ENCODE measurements at places on chromosomes 11 and 22.

GRCh38 chr11:63843041-63843440, 4.1 kb downstream of the MARK2 start:
- no peak for DNase-seq

DNA sequence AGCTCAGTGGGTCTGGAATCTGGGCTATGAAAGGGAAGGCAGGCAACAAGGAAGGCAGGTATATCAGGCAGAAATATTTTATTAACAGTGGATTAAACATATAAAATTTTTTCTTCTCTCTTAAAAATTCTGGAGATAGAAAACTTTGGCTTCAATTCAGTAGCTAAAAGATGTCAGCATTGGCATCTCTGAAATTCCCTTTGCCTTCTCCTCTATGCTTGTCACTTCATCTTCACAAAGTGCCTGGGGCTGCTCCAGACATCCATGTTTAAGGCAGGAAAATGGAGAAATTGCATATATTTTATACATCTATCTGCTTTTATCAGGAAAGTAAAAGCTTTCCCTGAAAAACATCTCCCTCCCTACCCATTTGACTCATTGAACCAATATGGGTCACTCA, 894.1 kb upstream of the API5 start:
- no peak for DNase-seq

DNA sequence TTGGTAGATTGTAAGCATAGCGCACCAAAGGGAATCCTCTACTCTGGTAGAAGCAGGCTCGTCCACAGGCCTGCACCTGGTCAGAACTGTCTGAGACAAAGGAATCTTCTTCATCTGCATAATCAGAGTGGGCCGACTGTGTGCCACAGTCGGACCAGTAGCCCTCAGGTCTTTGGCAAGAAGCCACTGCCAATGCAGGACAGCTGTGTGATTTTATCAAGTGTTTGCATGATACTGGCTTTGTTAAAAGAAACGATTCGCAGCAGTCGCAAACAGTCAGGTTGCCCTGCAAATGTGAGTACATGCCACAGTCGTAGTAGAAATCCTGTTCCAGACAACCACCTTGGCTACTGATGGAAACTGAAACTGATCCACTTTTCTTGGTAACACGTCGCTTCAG, 4.9 kb upstream of the CCDC34 start:
- DNase-seq, result no peak

DNA sequence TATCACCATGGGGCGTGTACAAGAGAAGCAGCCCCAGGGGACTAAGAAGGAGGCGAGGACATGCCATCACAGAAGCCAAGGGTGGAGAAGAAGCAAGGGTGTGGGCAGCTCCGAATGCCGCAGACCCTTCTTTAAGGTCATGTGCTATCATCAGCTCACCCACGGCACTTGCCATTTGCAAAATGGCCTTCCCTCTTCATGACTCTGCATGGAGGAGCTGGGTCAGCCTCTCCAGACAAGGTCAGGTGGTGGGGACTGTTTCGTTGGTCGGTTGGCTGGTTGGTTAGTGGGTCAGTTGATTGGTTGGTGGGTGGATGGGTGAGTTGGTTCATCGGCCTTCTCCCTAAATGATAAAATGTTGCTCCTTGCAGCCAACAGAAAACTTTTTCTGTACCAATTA, 622.5 kb downstream of the TBC1D22A start:
- DNase-seq, result no peak

GRCh38 chr11:6197466-6198200, 1.4 kb upstream of the OR52W1 start:
- no peak for DNase-seq

DNA sequence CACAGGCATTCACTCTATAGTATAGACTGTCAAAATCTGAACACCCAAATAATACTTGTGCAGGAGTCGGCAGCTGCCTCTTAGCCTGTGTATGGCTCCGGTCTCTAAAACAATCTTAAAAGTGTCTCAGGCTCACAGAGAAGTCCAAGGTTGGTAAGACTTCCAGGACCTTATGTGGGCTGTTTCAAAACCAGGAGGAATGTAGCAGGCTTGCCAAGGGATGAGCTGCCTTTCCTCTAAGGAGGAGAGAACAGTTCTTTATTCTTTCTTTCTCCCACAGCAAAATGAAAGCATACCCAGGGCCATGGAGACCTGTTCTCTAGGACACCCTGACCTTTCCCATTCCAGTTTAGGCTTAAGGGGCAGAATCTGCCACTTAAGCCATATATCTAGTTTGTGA, 176.5 kb downstream of the TRPC6 start:
- no peak for DNase-seq

DNA sequence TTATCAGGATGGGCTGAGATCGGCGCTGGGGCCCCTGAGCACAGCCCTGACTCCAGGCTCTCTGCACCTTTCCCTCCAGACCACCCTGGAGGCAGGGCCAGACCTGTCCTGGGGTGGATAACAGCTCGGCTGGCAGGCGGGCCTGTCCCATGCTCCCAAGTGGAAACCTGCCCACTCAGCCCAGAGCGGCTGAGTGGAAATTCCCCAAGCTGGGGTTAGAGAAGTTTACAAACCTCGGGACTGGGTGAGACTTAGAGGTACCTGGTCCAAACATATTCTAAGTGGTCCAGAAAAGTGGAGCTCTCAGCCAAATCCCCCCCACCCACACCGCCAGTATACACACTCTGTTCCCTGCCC, 4.8 kb upstream of the FXYD2 start:
- DNase-seq, result no peak

GRCh38 chr11:31366795-31367194, 2.7 kb downstream of the DCDC1 start:
- DNase-seq, result no peak

GRCh38 chr22:30182815-30183214, 63.7 kb downstream of the LIF start:
- no peak for DNase-seq

GRCh38 chr11:65329944-65330403, 3.7 kb upstream of the DPF2 start:
- peak; percentile 89 for DNase-seq

GRCh38 chr11:637333-637592, 194 bp downstream of the DRD4 start:
- DNase-seq, result no peak

DNA sequence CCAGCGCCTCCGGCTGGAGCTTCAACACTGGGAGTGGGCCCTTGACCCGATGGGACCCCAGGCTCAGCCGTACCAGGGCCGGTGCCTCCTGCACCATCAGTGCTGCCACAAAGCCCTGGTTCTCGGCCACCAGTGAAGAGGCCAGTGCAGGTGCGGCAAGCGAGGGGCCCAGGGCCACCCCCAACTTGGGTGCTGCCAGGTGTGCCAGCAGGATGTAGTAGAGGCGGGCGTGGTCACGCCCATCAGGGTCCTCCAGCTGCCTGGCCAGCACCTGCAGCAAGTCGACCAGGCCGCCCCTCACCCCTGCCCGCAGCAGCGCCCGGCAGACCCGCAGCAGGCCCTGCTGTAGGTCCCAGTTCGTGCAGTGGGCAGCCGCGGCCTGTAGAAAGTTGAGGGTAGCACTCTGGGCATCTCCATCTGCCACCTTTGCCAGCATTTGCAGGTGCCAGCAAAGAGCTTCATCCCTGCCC, 2.3 kb downstream of the AP5B1 start:
- DNase-seq, result no peak

DNA sequence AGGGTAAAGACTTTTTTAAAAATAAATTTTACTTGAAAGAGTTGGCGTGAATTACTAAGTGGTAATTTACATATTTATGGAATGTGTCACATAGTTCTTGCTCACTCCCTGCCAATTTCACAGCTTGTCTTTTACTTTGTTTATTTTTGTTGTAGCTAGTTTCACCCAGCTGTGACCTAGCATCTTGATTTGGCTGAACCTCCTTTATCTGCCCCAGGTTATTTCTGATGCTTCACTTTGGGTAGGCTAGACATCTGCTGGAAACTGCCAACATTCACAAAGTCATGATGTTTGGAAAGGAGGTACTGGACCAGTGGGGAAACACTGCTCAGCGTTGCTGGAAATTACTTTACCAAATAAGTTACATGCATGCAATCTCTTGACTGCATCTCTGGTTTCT, 1676.0 kb upstream of the RAG2 start:
- no peak for DNase-seq

GRCh38 chr11:88015170-88015569, 160.1 kb downstream of the RAB38 start:
- DNase-seq, result no peak

- DNase-seq, result no peak
Observed at GRCh38 chr22:17436382-17436980, 67.2 kb downstream of the CECR2 start.

DNA sequence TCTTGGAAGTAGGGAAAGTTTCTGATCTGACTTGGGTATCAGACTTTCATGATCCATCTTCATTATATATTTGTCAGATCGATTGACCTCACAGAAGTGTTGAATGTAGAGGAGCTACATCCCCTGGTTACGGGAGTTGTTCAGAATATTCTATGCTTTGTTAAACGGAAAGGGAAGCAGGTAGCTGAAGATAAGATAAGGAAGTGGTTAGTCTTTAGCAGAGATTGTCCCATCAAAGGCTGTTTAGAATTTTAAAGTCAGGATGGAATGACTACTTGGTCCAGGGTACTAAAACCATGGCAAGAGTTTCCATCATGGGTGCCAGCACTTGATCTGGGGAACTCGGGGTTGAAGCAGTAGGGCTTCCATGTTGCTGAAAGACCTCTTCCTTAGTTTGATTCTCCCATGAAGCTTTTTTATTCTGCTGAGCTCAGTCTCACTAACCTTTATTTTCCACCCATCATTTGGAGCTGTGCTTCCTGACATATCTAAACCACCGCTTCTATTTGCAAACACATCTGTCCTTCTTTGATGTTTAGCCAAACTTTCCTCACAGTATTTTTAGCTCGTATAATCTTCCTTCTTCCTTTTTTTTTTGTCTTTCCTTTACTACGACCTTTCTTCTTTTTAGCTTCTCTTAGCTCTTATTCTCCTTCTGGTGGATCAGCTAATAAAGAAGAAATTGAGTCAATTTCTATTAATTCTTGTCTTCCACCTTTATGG, 4.0 kb upstream of the C22orf31 start:
- no peak for DNase-seq

- no peak for DNase-seq
Observed at GRCh38 chr11:74280494-74280893, 30.9 kb downstream of the P4HA3 start.

GRCh38 chr11:72069787-72070251, 10.5 kb downstream of the NUMA1 start:
- DNase-seq, result no peak

Data from activated naive CD8-positive, alpha-beta T cell treated with anti-CD3 and anti-CD28 coated beads, Interleukin-2, amount 50 U/mL, for 24 hours (primary cell).